Cerebellum (tissue), 4 donors: ENCODE measurements at places on chromosomes 5 and 9.

- DNase-seq = no peak
Measured at GRCh38 chr5:141753971-141754713, 72.1 kb upstream of the ARAP3 start.

DNA sequence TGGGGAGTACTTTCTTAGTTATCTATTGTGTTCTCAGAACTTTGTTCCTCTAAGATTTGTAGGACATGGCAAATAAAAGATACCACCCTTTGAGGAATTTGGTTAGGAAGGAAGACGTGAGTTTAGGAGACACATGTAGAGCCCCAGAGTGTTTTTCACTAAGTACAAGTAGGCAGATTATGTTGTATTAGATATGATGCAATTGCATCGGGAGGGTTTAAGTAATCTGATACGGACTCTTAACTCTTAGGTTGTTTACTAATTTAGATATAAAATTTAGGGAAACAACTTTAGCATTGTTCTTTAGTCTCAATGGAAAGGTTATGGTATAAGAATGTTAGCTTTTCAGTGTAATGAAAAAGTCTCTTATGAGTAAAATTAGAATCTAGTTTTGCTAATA is 84.4 kb downstream of the TRIO start:
- DNase-seq = no peak

DNA sequence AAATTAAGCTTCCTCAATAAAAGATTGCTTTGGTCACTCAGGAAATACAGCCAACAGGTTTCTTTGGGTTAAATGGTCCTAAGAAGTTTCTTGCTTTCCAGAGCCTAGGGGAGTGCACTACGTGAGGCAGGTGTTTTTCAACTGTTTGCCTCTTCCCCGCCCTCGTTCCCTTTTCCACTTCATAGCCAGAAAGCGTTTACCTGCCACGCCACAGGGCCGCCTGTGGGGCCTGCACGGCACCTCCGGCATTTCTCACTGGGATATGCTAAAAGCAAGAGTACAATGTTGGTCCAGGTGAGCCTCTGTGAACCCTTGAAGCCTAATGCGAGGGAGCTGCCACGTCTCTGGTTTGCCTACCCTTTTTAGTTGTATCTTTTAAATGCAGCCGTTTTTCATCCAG is 167.6 kb upstream of the OTULINL start:
- DNase-seq = no peak

GRCh38 chr9:134058716-134059115 is 9.1 kb downstream of the BRD3 start:
- DNase-seq = no peak

GRCh38 chr9:120918931-120919842 is 7.4 kb downstream of the TRAF1 start:
- no peak for DNase-seq
